HT1080 (cell line): ENCODE measurements at places on chromosomes 7 and 10. TPM values are rescaled to one million over a fixed set of nuclear protein-coding genes. Genes with fewer than 3 reads are reported as not detected.
A peak's percentile ranks its signal among the peaks of the same experiment; 100 is the strongest.

The ABCB1 gene
- total RNA-seq = 0.32 TPM in 1 of 2 replicates, not detected in the other

The LIPM gene
- total RNA-seq = not detected in 2 replicates

DNA sequence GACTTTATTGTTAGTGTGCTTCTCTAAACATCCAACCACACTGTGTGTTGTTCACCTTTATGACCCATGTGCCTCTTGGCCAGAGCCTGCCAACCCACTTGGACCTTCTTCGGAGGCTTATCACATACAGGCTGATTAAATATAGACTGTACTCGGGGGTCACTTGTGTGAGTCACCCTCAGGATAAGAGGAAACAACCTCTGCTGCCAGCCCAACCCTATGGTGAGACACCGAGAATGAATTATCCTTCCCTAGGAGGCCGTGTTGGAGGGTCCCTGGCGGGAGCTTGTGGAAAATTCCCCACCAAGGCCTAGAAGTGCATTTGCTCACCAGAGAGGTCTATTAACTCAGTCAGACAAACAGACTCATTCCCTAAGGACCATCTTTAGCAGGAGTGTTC is 63.0 kb downstream of the FAS start:
- DNase-seq = peak; percentile 16

DNA sequence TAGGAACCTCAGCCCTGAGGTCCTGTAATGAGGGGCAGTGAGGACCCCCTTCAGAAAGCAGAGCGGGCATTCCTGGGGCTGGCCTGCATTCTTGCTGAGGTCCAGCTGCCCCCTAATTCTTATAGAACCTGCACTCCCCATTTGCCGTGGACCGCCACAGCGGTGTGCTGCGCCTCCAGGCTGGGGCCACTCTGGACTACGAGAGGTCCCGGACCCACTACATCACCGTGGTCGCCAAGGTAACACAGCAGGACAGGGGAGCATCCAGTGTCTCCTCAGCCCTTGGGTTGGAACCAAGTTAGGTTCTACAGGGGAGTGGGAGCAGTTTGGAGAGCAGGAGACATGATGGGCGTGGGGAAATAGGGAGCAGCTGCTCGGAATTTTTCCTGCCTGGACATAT is 7.3 kb downstream of the CDHR1 start:
- no peak for DNase-seq

DNA sequence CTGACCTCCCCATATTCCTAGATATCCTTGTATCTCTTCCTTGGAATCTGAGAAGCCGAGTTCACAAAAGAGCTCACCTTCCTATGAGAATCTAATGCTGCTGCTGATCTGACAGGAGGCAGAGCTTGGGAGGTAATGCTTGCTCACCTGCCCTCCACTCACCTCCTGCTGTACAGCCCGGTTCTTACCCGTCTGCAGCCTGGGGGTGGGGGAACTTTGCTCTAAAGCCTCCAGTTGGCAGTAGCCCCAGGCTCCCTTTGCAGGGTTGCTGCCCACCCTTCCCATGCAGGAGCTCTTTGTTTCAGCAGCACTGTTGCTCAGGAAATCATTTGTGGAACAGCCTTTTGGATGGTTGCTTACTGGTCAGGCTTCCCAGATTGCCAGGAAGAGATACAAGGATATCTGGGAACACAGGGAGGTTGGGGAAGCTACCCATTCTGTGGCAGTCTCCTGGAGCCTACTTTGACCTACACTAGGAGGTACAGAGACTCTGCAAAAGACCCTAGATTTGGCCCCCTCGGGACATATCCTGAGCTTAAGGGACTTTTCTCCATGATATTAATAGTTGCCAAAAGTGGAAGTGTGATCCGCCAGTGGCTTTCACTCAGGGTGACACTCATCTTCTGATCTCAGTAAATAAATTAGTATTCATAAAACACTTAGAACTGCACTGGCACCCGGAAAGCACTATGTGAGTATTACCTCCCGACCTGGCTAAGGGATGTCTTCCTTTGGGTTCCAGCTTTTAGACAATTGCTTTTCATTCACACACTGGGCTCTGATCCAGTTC is 363.7 kb upstream of the PODXL start:
- DNase-seq = no peak

GRCh38 chr10:62166331-62167131 is 102.1 kb downstream of the RTKN2 start:
- no peak for DNase-seq

The GNGT1 gene
- not detected in 2 replicates for total RNA-seq

DNA sequence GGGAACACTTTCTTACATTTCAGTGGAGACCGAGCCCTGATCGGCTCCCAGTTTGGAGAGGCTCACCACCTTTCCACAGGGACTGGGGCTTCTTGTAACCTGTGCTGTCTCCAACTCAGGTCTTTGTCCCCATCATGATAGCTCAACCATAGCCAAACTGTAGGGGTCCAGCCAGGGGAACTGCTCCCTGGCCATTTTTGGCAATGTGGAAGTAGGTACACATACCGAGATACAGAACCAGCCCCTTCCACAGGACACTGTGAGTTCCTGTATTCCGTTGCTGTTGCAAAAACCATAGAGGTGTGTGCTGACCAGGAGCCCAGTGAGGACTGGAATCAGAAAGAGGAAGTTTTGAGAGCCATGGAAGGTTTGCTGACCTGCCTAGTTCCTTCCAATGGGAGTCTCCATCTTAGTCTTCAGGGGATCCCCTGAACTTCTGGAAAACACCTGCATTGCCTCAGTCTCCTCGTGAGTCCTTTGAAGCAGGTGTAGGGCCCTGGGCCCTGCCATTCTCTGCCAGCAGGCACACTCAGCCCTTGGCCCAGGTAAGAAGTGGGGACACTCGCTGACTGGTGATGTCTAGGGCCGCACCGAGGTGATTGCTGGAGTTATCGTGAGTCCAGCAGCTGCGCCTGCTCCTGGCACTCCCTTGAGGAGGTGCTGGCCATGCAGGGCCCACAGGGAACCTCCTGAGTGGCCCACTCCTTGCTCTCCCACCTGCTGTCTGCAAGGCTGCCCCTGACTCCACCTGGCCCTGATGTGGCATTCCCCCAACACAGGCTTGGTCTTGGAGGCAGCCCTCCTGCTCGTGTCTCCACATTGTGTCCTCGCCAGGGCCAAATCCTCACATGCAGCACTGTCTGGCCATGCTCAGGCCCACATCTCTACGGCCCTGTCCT is 11.2 kb downstream of the WDFY4 start:
- no peak for DNase-seq

The GHRHR gene
- total RNA-seq = not detected in 2 replicates

- DNase-seq = no peak
Observed at GRCh38 chr10:78923647-78924318, 145.0 kb upstream of the ZMIZ1 start.

GRCh38 chr7:978049-978346 is 2.6 kb upstream of the COX19 start:
- no peak for DNase-seq

DNA sequence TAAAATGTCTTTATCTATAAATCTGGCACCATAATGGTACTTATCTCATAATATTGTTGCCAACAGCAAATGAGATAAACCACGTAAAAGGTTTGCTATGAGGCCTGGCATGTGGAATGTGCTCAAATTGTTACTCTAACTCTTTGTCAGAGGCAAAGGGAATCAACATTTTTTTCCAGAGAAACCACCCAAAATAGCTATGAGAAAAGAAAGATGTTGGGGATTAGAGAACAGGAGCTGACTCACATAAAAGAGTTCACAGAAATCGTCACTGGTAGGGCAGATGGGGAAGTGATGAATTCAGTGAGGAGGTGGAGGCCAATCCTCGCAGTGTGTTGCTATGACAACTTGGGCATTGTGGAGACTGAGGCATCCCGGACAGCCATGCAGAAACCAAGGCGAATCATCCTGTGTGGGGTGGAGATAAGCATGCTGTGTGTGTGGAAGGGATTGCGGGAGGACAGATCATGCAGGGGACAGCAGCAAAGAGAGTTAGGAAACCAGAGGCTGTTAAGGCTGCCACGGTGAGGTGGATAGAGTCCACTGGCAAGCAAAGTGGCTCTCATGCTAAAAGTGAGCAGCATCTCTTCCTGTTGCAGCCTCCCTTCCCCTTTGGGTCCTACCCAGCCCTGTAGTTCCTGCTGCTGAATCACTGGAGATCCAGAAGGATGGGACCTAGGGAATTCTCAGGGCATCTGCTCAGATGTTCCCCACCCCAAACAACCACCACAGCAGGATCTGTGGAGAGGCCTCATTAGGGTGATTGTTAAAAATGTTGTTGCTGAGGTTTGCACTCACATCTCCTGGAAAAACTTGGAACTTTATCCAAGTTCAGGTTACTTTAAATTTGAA is 103.9 kb downstream of the CUBN start:
- peak; percentile 98 for DNase-seq

- no peak for DNase-seq
Observed at GRCh38 chr10:7493996-7494395, 83.2 kb upstream of the SFMBT2 start.

- DNase-seq = no peak
Observed at GRCh38 chr7:11584406-11585031, 247.5 kb downstream of the THSD7A start.

The TBX20 gene
- total RNA-seq = 0.57 and 0.74 TPM in 2 replicates
